Activated naive CD8-positive, alpha-beta T cell treated with anti-CD3 and anti-CD28 coated beads for 36 hours (primary cell): ENCODE measurements at places on chromosomes 1 and 21. TPM values are rescaled to one million over a fixed set of nuclear protein-coding genes. Genes with fewer than 3 reads are reported as not detected.

FOXO6 gene
- 0.34 TPM for total RNA-seq

PRKAB2 gene
- total RNA-seq = 6.0 TPM

EPHB2 gene
- 0.04 TPM for total RNA-seq

SGIP1 gene
- not detected for total RNA-seq

HPCAL4 gene
- 2.2 TPM for total RNA-seq

TNN gene
- total RNA-seq = not detected

AMY1C gene
- total RNA-seq = not detected

GLUL gene
- total RNA-seq = 24.0 TPM

- H3K27ac ChIP-seq = no peak overlapping the region
- DNase-seq = no peak
Observed at GRCh38 chr1:17520473-17521319, 18.8 kb upstream of the ARHGEF10L start.

GRCh38 chr1:78286686-78287085, 204.1 kb upstream of the PTGFR start:
- no peaks in the 10 kb centered on the region for H3K4me1 ChIP-seq
- peaks cover 6% of the 10 kb centered on the region for H3K27me3 ChIP-seq
- H3K36me3 ChIP-seq = no peaks in the 10 kb centered on the region
- H3K27ac ChIP-seq = no peak overlapping the region
- no peak overlapping the region for H3K4me3 ChIP-seq

DNA sequence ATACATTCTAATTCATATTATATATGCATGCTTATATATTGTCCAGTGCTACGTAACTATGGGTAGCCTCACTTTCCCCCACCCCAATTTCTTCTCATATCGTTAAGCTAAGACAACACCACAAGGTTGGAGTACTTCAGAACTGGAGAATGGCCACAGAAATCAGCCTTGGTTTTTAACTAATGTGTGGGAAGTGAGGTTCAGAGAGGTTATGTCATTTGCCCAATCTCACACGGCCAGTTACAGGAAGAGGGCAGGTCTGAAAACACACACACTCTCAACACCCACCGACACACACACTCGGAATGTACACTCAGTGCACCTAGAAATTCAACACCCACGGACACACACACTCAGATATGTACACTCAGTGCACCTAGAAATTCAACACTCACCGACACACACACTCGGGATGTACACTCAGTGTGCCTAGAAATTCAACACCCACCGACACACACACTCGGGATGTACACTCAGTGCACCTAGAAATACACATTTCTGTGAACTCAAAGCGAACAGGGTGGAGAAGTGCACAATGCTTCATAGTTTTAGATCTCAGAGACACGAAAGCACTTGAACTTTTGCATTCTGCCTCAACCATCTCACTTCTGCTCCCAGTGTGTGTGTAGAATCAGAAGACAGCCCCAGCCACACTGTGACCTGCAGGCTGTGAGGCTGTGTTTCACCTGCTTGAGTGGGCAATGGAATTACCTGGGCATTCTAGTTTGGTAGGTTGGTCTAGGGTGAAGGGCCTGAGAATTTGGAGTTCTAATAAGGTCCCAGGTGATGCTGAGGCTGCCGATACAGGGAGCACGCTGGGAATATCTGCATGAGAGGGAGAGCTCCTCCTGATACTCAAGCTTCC, 170.4 kb downstream of the CLIC6 start:
- peaks cover 23% of the 10 kb centered on the region for H3K36me3 ChIP-seq
- H3K27ac ChIP-seq = no peak overlapping the region
- DNase-seq = no peak

GRCh38 chr1:228964178-228965089, 229.2 kb downstream of the RHOU start:
- no peaks in the 10 kb centered on the region for H3K27me3 ChIP-seq
- H3K4me1 ChIP-seq = no peaks in the 10 kb centered on the region
- no peak for DNase-seq
- no peak overlapping the region for H3K4me3 ChIP-seq
- no peaks in the 10 kb centered on the region for H3K36me3 ChIP-seq

- H3K4me3 ChIP-seq = no peak overlapping the region
- H3K27ac ChIP-seq = no peak overlapping the region
- H3K4me1 ChIP-seq = no peaks in the 10 kb centered on the region
- no peaks in the 10 kb centered on the region for H3K27me3 ChIP-seq
- no peak for DNase-seq
Observed at GRCh38 chr1:28540651-28541050, 12.2 kb upstream of the TRNAU1AP start.

DNA sequence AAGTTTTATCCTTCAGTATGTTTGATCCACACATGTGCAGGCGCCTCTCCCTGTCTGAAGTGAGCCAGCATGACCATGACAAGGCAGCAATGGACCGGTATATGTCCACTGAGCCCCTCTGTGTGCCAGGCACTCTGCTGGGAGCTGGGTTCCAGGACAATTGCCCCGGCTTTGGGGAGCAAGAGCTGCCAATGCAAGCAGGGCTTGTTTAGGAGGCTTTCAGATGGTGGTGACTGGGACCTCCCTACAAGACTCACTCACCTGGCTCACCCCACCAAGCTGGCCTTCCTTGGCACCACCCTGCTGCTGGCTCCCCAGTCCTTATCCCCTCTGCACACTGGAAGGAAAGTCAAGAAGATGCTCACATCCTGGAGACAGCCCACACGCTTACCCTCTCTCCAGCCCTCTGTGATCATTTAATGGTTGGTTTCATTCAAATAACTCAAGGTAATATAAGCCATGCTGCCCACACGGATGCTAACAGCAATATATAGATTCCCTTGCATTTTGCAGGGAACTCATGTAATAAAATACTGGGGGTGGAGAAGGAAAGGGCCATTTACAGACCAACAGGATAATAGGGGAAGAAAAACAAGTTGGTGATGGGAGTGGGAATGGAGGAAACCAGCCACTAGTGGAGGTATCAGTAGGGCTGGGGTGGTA, 23.6 kb downstream of the KCND3 start:
- no peak overlapping the region for H3K27ac ChIP-seq
- H3K4me1 ChIP-seq = no peaks in the 10 kb centered on the region
- no peaks in the 10 kb centered on the region for H3K36me3 ChIP-seq

GRCh38 chr1:59293206-59293605, 3.7 kb upstream of the FGGY start:
- no peaks in the 10 kb centered on the region for H3K27me3 ChIP-seq
- H3K4me1 ChIP-seq = peaks cover 11% of the 10 kb centered on the region
- H3K36me3 ChIP-seq = no peaks in the 10 kb centered on the region
- DNase-seq = no peak

DNA sequence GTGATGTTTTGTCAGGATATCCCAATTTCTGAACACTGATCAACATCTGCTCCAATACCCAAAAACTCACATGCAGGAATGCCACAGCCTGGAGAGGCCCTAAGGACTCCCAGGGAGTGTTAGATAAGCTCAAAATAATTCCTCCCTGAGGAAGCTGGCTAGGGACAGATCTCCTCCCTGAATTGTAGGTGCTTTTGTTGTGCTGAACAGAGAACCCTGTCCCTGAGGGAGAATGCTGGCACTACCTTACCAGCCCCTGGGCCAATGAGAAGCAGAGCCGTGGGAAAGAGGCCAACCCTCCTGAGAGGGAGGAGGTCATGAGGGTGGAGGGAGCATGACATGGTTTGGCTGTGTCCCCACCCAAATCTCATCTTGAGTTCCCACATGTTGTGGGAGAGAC, 73.6 kb upstream of the PTGFRN start:
- peaks cover 6% of the 10 kb centered on the region for H3K36me3 ChIP-seq
- no peak overlapping the region for H3K4me3 ChIP-seq
- no peaks in the 10 kb centered on the region for H3K4me1 ChIP-seq
- no peak overlapping the region for H3K27ac ChIP-seq
